Ammon's horn (tissue), 1 donor: ENCODE measurements at places on chromosomes 13 and 19.
A peak's percentile ranks its signal among the peaks of the same experiment; 100 is the strongest.

GRCh38 chr13:23703246-23703860 is 133.1 kb downstream of the TNFRSF19 start:
- DNase-seq: no peak

- DNase-seq: no peak
Observed at GRCh38 chr13:100063333-100063732, 25.6 kb upstream of the PCCA start.

- DNase-seq: no peak
Observed at GRCh38 chr13:41970022-41970421, 9.1 kb upstream of the VWA8 start.

- DNase-seq: no peak
Observed at GRCh38 chr13:32107474-32107873, 75.9 kb downstream of the FRY start.

- no peak for DNase-seq
Observed at GRCh38 chr13:98543378-98544103, 33.4 kb downstream of the STK24 start.

GRCh38 chr13:111536075-111536642 is 215.7 kb downstream of the TEX29 start:
- no peak for DNase-seq

DNA sequence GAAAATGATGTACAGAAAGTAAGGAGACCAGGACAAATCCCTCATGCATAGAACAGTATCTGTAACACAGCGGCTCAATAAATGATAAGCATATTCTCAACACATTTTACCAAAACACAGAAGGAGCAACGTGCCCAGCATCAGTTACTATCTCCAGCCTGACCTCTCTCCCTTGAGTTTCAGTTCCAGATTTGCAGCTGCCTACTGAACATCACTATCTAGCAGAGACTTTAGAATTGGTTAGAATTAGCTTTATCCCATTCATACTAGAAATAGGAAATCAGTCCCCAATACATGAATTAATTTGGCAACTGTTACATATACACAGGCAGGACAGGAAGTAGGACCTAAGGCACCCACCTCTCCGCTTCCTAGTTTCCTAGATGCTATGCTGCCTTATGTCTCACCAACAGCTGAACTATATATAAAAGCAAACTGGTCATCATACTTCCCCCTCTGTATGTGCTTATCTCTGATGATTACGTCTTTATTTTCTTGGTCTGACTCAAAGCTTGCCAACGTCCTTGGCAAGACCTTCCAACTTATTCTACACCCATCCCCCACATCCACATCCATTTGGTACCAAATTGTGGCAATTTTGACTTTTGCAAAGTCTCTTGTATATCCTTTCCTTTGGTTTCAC is 61.1 kb downstream of the SACS start:
- DNase-seq: no peak

- peak; percentile 78 for DNase-seq
Observed at GRCh38 chr19:51338563-51339312, 3.2 kb downstream of the VSIG10L start.
